ENCODE measurements at places on chromosomes 4 and X.
A peak's percentile ranks its signal among the peaks of the same experiment; 100 is the strongest.

GRCh38 chr4:88866862-88867550 lies 169.4 kb upstream of the NAP1L5 start:
- no peak for DNase-seq

DNA sequence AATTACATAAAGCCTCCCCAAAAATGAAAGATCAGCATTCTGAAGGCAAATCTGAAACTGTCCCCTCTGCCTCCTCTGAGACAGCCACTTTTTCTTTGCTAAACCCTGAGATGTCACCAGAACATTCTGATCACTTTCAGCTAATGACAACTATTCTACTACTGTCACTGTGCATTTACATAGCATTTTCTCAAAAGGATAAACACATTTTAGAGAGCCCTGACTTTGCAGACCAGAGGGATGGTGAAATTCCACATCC lies 72.1 kb downstream of the GATB start:
- no peak for DNase-seq

GRCh38 chrX:129462707-129463106 lies 60.6 kb downstream of the SMARCA1 start:
- DNase-seq = no peak

DNA sequence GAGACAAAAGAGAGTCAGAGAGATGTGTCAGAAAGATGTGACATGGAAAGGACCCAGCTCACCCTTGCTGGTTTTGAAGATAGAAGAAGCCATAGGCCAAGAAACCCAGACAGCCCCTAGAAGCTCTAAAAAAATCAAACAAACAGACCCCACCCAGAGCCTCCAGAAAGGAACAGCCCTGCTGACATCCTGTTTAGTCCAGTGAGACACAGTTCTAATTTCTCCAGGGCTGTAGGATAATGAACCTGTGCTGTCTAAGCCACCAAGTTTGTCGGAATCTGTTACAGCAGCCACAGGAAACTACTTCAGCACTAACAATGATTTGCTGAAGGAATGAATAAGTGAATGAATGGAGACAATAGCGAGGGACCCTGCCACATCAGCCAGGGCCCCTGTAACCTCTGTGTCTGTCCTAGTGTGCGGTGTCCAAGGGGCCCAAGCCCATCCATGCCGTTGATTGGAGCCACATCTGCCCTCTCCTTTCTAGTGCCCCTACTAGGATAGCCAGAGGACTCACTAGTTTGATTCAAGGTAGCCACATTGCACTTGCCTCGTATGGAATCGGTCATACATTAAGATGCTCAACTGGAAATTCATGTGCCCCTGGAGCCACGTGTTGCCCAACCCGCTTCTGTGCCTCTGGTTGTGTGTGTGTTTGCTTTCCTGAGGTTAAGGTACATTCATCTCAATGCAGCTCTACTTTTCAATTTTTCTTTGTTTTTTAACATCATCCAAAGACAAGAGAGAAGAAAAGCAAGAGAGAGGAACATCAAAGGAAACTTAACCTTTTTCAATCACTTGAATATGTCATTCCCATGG lies 32.5 kb upstream of the SLC2A9 start:
- DNase-seq = no peak

GRCh38 chr4:64508089-64508488 lies 98.8 kb upstream of the TECRL start:
- DNase-seq = no peak

GRCh38 chr4:9703391-9703790 lies 78.0 kb upstream of the DRD5 start:
- DNase-seq = peak; percentile 35

DNA sequence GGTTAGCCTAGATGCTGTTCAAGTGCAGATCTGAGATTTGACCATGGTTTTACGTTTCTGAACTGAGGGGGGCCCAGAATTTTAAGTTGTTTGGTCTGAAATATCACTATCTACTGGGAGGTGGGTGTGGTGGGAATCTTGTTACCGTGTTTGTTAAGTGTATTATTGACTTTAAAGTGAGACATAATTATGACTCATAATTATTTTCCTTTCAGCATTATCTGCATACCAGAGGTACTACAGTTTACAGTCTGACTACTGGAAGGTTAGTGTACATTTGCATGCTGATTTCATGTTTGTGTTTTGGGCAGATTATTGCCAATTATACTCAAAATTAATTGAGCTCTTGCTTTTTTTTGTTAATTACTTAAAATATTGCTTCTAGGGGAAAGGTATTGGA lies 101.5 kb downstream of the KDM6A start:
- DNase-seq = no peak

GRCh38 chrX:65609237-65609636 lies 58.2 kb upstream of the MSN start:
- DNase-seq = no peak

DNA sequence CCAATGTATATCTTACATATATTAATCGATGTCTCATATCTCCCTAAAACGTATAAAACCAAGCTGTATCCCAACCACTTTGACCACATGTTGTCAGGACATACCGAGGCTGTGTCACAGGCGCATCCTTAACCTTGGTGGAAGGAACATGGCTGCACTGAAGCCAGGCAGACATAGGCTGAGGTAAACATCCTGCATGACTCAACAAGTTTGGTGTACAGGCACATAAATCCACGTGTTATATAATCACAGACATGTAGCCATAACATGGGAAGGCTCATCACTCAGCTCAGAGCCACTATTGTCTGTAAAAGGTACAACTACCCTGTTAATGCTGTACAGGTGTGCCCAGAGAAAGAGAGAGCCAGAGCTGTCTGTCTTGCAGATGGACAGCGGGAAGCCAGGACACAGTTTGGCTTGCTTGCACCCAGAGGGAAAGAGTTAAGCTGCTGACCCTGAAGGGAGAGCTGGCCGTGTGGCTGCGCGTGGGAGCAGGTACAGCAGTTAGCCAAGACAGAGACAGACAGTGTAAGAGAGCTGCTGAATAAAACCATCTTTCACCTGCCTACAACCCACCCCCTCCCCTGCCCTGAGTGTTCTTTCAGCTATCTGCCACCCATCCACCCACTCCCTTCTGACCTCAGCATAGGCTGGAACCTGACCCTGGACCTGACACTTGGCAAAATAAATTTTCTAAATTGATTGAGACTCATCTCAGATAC lies 22.3 kb upstream of the ZBTB33 start:
- no peak for DNase-seq

DNA sequence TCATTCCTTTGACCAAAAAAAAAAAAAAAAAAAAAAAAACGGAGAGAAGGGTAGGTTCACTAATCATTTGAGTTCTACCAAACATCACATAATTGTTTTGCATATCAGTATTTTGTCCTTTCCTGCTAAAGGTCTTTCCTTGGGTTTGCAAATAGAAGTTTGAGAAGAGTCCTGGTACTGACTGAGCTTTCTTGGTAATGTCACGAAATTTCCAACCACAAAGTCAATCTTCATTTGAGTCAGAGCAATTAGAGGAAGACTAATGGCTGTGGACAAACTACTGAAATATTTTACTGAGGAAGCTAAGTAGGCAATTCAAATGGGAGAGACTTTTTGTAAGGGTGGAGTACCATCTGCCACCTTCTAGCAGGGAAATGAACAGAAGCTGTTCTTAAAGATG lies 21.7 kb upstream of the CD40LG start:
- no peak for DNase-seq

Measured in stimulated activated CD8-positive, alpha-beta memory T cell treated with anti-CD3 and anti-CD28 coated beads, Interleukin-7, amount 100 ng/mL, for 1 hour (primary cell).